Endodermal cell (in vitro differentiated cells): ENCODE measurements at places on chromosomes 2 and 18. TPM values are rescaled to one million over a fixed set of nuclear protein-coding genes. Genes with fewer than 3 reads are reported as not detected.

Gene PRKAG3
- not detected in 3 replicates for total RNA-seq

Gene SPAST
- total RNA-seq, result 19.3 to 28.2 TPM (median 25.7 TPM) in 3 replicates

Gene UBE2E3
- total RNA-seq, result 85.0 to 93.6 TPM (median 93.3 TPM) in 3 replicates

Gene TDRD15
- total RNA-seq, result 0.27 to 0.33 TPM in 2 of 3 replicates, not detected in the other

Gene LRP2
- total RNA-seq, result 3.5 to 4.6 TPM (median 4.3 TPM) in 3 replicates

Gene C18orf63
- total RNA-seq, result not detected in 2 replicates

GRCh38 chr2:119749477-119750012, 10.2 kb upstream of the PTPN4 start:
- DNase-seq, result no peak

DNA sequence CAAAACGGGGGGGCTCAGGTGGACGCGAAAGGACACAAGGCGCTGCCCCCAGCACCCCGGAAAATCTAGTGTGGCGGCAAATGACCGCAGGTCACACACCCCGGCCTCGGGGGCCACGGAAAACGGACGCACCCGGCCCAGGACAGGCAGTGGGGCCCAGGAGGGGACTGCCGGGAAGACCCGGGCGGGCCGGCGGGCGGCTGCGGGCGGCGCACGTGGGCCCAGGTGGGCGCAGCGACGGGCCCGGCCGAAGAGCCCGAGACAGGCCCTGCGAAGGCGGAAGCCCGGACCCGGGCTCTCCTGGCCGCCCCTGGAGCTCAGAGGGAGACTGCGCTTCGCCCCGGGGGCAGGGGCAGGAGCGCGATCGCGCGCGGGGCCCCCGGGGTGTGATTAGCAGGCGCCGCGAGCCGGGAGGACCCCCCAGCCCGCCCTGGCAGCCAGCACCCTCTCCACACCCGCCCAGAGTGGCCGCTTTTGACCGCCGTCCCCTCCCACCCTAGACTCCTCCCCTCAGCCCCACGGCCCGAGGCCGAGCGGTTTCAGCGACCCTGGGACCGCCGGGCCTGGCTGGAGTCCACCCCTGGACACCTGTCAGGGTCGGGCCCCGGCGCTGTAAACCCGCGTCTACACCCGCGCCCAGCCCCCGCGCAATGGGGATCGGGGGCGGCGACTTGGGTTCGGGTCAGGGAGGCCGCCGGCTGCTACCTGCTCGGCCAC, 773 bp downstream of the MBP start:
- peak; percentile 84 for DNase-seq

- DNase-seq, result peak; percentile 55
Observed at GRCh38 chr2:29810956-29811355, 110.4 kb downstream of the ALK start.

- DNase-seq, result peak; percentile 81
Observed at GRCh38 chr18:3466872-3467271, 16.9 kb downstream of the TGIF1 start.

DNA sequence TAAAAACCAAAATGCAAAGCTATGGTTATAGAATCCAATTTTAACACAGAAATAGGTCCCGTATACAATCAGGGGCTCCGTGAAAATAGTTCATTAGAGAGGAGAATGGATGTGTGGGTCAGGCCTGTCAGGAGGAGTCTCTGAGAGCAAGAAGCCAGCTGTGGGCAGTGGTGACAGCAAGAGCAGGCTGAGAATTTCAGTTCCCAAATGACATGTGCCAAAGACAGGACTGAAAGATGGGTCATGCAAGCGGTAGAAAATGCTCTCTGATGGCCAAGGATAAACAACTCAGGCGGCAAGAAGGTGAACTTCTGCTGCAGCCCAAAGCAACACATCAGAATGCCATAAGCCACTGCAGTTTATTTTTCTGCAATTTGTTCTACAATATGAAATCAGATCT, 100.4 kb downstream of the CCDC141 start:
- no peak for DNase-seq

DNA sequence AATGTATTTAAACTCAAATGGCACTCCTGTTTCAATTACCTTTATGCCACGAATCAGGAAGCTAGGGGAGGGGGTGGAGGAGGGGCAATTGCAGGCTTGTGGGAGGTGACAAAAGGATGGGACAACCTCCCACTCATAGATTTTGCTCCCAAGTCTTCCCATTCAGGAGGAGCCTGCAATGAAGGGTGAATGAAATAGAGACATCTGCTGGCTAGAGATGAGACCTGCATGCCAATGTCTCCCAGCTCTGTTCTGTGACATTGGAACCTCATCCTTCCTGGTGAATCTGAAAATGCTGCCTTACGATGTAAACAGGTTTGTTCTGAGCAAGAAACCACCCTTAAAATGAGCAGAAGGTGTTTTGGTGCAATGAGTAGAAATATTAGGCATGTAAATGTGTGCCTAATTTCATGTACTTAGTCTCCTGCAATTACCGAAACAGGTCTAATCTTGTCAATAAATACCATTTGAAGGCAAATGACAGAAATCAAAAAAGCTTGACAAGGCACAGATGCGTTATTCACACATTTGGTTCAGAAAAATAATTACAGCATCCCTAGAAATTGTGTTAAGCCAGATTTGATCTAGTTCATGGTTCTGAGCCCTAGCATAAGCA, 2.7 kb upstream of the PID1 start:
- DNase-seq, result peak; percentile 91
